ENCODE measurements at places on chromosomes 12 and 14. TPM values are rescaled to one million over a fixed set of nuclear protein-coding genes. Genes with fewer than 3 reads are reported as not detected.

ARHGEF40 gene
- total RNA-seq: 1.3 TPM

KSR2 gene
- 0.05 TPM for total RNA-seq

SARNP gene
- 38.2 TPM for total RNA-seq

KRT83 gene
- total RNA-seq: not detected

CHST11 gene
- total RNA-seq: 53.6 TPM

KRT73 gene
- 67.2 TPM for total RNA-seq

TEX52 gene
- total RNA-seq: not detected

PIK3C2G gene
- not detected for total RNA-seq

GRCh38 chr14:50875359-50876070, 3.7 kb downstream of the ABHD12B start:
- peak; percentile 28 for DNase-seq

DNA sequence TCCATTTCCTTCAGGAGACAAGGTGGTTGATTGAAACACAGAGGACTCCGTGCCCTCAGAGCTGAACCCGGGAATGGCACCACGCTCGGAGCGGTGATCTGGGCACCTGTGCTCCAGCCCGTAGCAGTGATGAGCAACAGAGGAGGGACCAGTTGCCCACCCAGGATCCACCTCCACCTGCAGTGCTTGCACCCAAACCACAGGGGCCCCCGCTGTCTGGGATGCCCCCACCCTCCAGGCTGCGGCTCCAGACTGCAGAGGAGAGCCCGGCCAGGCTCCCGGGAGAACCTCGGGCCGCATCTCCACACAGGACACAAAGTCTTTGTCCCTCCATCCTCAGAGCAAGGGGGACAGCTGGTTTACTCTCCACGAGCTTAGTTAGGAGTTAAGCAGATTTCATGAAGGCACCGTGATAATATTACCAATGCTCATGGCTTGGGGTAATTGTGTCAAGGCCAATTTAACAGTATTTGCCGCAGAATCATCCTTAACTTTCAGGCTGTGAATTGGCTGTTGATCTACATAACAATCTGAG, 100.6 kb downstream of the TNFAIP2 start:
- no peak for DNase-seq

DNA sequence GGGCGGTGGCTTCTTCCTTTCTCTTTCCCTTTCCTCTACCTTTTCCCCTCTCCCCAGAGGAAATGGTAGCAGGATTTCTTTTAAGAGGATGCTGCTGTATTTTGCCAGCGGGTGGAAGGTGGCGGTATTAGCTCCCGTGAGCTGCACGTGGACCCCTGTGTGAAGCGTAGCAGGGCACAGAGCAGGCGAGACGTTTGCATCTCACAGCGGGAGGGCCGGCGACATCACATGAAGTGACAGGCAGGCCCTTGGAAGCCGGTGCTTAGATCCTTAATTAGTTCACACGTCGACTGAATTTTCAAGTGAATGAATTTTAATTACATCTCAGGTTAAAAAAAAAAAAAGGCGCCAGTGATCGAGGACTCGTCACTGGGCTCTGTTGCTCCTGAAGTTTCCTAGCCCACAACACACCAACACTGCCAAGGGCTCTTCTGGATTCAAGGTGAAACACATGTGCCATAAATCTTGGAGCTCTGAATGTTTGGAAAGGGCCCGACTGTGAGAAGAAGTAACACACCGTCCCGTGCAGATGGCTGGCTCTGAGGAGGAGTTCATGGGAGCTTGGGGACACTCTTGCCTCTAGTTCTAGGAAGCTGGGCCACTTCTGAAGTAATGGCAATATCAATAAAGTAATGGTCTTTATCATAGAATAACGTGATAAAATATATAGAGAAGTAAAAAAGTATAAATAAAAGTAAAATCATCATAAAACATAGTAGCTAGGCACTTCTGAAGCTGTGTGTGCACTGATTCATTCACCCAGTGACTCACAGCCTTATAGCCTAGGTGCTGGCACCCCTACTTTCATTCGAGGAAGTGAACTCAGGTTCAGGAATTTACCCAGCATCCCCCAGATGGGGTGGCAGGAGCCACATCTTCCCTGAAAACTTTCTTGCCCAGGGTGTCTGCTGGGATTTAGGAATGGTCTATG, 75.3 kb downstream of the AACS start:
- no peak for DNase-seq

DNA sequence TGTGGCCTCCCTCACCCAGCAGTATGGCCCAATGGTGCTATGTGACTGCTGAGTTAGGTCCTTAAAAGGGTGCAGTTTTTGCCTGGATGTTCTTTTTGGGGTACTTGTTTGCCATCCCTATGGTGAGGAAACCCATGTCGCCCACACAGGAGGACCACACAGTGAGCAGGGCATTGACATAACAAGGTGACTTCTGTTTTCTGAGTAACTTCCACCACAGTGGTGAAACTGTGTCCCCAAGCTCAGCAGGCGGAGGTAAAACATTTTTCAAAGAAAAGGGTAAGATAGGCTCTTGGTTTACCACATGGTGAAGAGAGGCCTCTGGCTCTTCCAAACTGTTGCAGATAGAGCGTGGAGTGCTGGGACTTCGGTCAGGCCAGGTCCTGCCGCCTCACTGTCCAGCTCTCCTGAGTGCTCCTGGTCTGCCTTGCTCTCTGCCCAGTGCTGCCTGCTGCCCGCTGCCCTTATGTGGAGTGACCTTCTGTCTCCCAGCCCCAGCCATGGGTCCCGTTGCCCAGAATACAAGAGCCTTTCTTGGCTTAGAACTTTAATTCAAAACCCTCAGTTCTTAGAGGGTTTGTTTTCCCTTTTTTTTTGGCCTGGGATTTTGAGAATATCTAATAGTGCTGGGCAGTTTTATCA, 54.0 kb downstream of the TRAF3 start:
- no peak for DNase-seq

- DNase-seq: peak; percentile 49
Measured at GRCh38 chr14:81464253-81465002, 64.3 kb upstream of the STON2 start.

DNA sequence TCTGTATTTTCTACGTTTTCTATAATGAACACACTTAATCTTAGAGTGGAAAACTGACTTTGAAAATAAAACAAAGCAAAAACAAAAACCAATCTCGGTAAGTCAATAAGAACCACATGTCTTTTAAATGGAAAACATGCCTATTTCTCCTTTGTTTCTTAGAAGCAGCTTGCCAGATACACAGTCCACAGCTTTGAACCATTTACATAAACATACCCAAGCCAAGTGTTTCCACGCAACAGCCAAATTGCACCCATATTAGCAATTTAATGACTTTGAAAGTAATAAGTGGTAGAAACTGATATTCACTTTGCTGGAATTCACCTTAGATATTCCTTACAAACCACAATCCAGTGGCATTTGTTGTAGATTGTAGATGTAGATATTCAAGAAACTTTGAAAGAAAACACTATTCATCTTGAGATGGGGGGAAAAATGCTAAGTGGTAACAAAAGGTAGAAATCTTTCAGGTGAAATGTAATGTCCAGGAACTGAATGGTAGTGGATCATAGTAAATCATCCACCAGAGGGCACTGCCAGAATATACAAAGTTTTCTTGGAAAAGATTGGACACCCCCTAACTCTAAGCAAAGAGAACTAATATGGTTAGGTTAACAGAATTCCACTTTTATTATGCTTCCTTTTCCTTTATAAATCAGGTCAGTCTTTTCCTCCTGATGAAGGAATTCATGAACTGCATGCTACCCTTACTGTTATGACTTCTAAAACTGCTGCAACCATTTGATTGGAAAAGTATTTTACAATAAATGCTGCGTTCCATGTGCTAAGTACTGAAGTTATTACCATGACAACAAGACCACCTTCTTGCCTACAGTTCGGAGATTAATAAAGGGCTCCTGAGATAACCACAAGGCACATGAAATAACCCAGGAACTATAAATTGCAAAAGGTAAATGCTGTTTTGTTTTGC, 69.8 kb downstream of the RERG start:
- no peak for DNase-seq

- DNase-seq: no peak
Measured at GRCh38 chr14:33414041-33414440, 475.4 kb downstream of the NPAS3 start.

- DNase-seq: no peak
Measured at GRCh38 chr12:109946913-109947312, 46.8 kb downstream of the TCHP start.

- DNase-seq: no peak
Measured at GRCh38 chr12:96189781-96190180, 4.4 kb upstream of the ELK3 start.

DNA sequence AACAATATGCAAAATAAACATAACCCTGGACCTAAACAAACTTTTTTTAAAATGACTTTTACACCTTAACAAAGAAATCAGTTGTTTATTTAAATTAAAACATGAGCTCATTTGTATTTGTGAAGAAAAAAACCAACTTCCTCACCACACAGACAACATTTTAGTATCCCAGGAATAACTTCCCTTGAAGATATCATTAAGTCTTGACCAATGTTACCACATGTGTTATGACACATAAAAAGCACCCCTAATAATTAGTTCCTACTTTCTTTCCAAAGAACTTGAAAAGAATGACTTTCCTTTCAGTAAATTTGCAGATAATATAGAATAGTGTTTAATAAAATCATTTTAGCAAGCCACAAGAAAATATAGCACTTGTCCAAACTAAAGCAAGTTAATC, 42.4 kb downstream of the DUSP16 start:
- no peak for DNase-seq

GRCh38 chr12:27651201-27651600, 45.0 kb upstream of the REP15 start:
- DNase-seq: no peak

GRCh38 chr12:106080041-106080790, 58.5 kb downstream of the NUAK1 start:
- no peak for DNase-seq

- DNase-seq: no peak
Measured at GRCh38 chr14:70130482-70130881, 58.3 kb downstream of the SLC8A3 start.

GRCh38 chr14:36223558-36223957, 47.0 kb upstream of the PTCSC3 start:
- no peak for DNase-seq

GRCh38 chr12:47881826-47882427, 22.9 kb downstream of the VDR start:
- DNase-seq: no peak

DNA sequence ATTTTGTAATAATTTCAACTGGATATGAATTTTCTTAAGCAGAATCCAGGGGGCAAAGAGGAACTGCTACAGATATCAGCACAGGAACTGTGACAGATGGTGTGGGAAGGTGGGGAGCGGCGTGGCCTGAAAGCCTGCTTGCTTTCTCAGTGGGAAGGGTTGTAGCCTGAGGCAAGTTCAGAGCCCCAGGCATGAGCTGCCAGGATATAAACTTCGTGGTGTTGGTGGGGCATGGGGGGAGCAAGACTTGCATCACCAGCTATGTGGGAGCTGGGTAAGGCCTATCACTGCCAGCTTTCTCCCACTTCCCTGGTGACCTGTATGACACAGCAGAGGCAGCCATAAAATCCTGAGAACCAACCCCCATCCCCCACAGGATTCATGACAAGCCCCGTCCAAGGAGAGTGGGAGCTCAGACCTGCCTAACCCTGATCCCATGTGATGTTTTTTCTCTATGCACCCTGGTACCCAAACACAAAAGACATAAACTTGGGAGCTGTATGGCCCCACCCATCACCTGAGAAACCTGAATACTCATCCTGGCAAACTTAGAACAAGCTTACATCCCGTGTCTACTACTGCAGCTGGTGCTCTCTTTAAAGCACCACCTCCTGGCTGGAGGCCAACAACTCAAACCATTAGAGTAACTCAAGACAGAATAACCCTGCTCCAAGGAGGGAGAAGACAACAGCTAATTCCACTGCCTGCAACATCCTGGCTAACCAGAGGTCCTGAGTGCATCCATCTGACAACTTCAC, 16.5 kb downstream of the CLEC1A start:
- no peak for DNase-seq

DNA sequence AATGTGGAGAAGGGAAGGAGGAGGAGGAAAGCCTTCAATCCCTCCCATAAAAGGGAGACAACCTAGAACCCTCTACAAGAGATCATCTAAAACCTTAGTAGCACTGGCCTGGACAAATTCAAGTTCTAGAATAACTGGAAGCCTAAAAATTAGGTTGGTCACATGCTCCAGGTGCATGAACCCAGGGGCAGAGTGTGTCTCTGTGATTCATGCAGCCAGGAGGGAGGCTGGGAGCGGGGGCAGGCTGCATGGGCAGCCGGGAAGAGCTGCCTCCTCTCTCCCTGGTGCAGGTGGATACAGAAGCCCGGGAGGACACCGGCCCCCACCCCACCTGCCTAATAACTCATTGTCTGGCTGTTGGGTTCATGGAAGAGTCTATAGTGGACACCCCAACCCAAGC, 38.6 kb downstream of the CCDC85C start:
- no peak for DNase-seq

DNA sequence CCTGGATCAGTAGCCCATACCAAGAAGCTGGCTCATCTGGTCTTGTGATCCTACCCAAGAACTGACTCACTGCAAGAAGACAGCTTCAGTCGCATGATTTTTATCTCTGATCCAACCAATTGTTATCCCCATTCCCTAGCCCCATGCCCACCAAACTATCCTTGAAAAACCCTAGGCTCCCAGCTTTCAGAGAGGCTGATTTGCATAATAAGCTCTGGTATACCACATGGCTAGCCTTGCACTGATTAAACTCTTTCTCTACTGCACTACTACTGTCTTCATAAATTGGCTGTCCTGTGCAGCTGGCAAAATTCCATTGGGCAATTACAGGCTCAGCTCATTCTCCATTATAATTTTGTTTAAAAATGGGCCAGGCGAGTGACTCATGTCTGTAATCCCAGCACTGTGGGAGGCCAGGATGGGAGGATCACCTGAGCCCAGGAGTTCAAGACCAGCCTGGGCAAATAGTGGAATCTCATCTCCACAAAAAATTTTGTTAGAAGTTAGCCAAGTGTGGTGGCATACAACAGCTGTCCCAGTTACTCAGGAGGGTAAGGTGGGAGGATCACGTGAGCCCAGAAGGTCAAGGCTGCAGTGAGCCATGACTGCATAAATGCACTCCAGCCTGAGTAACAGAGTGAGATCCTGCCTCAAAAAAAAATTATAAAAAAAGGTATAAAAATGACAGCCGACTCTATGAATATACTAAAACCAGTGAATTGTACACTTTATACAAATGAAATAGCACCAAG, 76.7 kb upstream of the EIF5 start:
- no peak for DNase-seq

DNA sequence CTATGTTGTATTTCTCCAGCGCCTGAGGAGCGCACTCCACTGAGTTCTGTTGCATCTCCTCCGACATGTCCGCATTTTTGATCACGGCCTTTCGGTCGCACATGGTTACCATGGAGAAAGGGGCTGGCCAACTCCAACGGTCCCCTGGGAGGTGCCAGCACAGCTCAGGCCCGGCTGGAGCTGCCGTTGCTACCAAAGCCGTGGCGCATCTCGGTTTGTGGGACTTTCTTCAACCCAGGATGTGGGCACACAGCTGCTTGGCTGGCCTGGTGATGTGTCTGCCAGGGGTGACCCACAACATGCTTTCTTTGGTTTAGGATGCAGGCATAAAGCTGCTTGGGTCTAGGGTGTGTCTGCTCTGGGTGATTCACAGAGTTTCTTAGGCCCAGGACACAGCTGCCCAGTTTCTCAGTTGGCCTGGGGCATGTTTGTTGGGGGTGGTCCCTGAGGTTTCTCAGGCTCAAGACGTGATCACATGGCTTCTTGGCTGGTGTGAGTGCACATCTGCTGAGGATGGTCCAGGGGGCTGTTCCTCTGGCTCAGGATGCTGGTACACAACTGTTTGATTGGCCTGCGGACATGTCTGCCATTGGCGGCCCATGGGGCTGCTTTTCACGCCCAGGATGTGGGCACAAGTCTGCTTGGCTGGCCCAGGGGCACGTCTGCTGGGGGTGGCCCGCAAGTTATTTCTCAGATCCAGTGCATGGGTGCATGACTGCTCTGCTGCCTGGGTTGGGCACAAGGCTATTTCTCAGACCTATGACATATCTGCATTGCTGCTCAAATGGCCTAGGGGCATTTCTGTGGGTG, 25.9 kb upstream of the GTF2A1 start:
- no peak for DNase-seq
